ENCODE measurements at places on chromosomes 12 and 14. TPM values are rescaled to one million over a fixed set of nuclear protein-coding genes. Genes with fewer than 3 reads are reported as not detected.

SLC39A5 gene
- 0.86 TPM for total RNA-seq

CEBPE gene
- total RNA-seq = not detected

FUT8 gene
- 113 TPM for total RNA-seq

DNAI7 gene
- total RNA-seq = not detected

ENDOU gene
- total RNA-seq = not detected

NDRG2 gene
- total RNA-seq = 5.6 TPM

SLCO1B1 gene
- not detected for total RNA-seq

KLHL28 gene
- total RNA-seq = 16.8 TPM

OR4K17 gene
- total RNA-seq = not detected

TAS2R10 gene
- total RNA-seq = 1.3 TPM

KRT71 gene
- not detected for total RNA-seq

TPH2 gene
- not detected for total RNA-seq

DBX2 gene
- not detected for total RNA-seq

GARIN6 gene
- total RNA-seq = not detected

NRXN3 gene
- total RNA-seq = not detected

TTC8 gene
- 1.7 TPM for total RNA-seq

ITGA7 gene
- total RNA-seq = 1.5 TPM

KCNH3 gene
- total RNA-seq = 1.2 TPM

MYO1H gene
- not detected for total RNA-seq

KCNK13 gene
- 0.09 TPM for total RNA-seq

TPI1 gene
- total RNA-seq = 1,157 TPM

PNP gene
- 160 TPM for total RNA-seq

AKAP5 gene
- 1.5 TPM for total RNA-seq

EMP1 gene
- 6.3 TPM for total RNA-seq

NINJ2 gene
- 8.6 TPM for total RNA-seq

SERPINA12 gene
- total RNA-seq = not detected

BHLHE41 gene
- total RNA-seq = not detected

MAGOHB gene
- 54.7 TPM for total RNA-seq

BCL11B gene
- 79.6 TPM for total RNA-seq

GPR68 gene
- total RNA-seq = 36.1 TPM

PIK3C2G gene
- not detected for total RNA-seq

MYF5 gene
- not detected for total RNA-seq

TBX3 gene
- total RNA-seq = not detected

LUM gene
- total RNA-seq = not detected

RPGRIP1 gene
- total RNA-seq = not detected

ISM2 gene
- not detected for total RNA-seq

GLIPR1L1 gene
- total RNA-seq = not detected

CDKN1B gene
- 89.3 TPM for total RNA-seq

HAL gene
- 0.41 TPM for total RNA-seq

NANOG gene
- total RNA-seq = not detected

CLEC14A gene
- not detected for total RNA-seq

ACACB gene
- total RNA-seq = 15.0 TPM

TSPAN8 gene
- not detected for total RNA-seq

Measured in T-helper 2 cell treated with Interferon-gamma antibody and Interleukin-4, amounts not matched to agents 100 ng/mL and 5 ng/mL, for 36 hours (primary cell).